ENCODE measurements at places on chromosomes 3 and 15.

DNA sequence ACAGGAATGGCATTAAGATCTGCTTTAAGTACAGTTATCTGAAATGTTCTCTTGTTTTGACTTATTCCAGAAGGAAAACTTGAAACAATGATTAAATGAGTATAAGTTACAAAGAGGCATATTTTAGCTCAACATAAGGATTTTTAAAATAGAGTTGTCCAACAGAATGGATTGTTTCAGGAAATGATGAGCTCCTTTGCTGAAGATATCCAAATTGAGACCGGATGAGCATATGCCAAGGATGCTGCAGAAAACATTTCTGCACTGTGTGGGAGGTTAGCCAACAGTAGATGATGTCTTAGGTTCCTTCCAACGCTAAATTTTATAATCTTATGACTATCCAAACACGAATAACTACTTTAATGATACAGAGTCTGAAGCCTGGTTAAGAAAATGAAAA lies 226.5 kb upstream of the NANOGP8 start:
- no peak for DNase-seq

DNA sequence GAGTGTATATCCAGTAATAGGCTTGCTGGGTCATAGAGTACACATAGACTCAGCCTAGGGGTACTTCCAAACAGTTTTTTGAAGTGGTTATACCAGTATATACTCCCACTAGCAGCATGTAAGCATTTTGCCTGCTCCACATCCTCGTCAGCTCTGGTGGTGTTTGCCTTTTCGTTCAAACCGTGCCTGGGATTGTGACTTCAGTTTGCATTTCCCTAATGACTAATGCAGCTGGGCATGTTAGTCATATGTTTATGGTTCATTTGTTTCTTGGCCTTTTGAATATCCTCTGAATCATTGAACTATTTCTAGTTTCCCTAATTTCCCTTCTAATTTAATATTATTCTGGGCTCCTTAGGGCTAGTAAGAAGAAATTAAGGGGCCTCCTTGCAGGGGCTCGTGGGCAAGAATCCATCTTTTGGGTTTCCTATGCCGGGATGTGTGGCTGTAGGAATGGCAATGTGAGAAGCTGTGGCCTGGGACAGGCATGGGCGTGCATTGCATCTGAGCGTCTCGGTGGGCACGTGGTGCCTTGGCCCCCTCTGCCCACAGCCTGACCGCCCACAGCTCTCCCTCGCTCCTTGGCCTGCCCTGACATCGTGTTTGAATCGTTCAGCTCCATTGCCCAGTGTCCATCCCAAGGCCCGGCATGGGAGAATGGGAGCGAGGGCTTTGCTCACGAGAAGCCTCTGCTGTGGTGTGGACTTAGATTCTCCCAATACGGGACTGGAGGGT lies 26.4 kb downstream of the FAH start:
- no peak for DNase-seq

GRCh38 chr15:62569460-62570404 lies 404.6 kb upstream of the C2CD4B start:
- no peak for DNase-seq

GRCh38 chr3:43062040-43062563 lies 43.8 kb downstream of the POMGNT2 start:
- DNase-seq: no peak

DNA sequence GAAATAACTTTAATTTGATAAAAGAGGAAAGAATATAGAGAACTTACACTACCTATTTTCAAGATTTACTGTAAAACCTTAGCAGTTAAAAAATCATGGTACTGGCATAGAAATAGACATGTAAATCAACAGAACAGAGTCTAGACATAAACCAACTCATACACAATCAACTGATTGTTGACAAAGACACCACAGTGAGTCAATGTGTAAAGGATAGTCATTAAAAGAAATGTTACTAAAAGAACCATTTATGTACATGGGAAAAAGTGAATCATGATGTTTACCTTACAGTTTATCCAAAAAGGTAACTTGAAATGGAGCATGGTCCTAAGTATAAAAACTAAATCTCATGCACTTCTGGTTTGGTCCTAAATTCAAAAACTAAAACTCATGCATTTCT lies 847.4 kb downstream of the IGSF11 start:
- DNase-seq: no peak

DNA sequence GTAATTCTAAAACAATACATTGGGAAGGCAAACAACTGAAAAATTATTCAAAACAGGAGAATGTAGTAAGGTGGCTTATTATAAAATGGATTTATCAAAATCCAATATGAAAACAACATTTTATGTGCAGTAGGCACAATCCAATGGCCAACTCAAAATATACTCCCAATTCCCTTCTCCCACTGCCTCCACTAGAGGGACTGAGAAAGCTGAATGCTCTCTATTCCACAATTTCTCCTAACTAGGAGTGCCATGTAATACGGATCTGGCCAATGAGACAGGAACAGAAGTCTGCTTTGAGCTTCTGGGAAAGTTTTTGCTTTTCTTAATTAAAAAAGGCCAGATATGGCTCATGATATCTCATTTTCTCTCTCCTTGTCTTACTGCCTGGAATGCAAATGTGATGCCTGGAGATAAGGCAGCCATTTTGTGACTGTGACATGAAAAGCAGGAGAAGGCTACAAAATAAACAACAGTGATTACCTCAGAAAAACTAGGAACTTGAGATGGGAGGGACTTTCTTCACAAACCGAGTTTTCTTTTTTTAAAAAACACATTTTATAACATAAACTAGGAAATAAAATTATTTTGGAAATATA lies 18.8 kb upstream of the VGLL4 start:
- no peak for DNase-seq

GRCh38 chr3:189809583-189809982 lies 178.4 kb downstream of the TP63 start:
- no peak for DNase-seq

DNA sequence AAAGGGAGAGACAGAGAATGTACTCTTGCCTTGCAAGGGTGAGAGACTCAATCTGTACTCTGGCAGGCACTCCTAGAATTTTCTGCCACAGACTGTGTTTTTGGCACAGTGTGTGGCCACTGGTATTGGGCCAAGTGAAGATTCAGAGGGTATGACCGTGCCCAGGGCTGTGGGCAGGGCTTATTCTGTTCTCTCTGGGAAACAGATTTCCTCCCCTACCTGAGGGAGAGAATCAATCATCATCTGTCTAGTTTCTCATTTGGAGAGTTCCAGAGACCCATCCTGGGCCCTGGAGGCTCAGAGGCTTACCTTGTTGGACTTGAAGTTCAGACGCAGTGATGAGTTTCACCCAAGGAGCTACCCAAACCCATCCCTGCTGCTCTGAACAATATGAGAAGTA lies 28.2 kb downstream of the CSTA start:
- no peak for DNase-seq
